ENCODE measurements at places on chromosomes 1 and 21. TPM values are rescaled to one million over a fixed set of nuclear protein-coding genes. Genes with fewer than 3 reads are reported as not detected.

DNA sequence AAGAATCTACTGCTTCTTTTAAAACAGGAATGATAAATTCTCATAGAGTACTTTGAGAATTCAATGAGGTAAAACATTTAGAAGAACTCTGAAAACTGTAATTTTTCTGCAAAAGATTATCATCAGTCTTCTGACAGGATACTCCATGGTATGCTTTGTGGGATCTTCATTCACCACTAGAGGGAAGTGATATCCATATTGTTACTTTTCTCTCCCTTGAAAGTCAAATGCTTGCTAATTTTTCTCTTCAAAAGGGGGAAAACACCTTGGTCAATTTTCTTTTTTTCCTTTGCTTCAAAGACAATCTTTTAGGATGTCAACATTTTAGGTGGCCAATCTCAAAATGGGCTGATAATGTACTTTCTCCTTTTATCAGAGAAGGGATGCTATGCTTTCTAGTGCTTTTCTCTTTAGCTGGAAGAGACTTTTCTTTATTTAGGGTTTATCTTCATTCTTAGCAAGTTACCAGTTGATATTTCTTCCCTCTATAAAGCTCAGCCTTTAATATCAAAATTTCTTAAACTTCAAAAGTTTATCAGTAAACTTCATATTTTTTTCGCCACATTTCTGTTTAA, 95.5 kb downstream of the NEGR1 start:
- no peaks in the 10 kb centered on the region for H3K27me3 ChIP-seq
- no peak overlapping the region for H3K4me3 ChIP-seq
- no peaks in the 10 kb centered on the region for H3K36me3 ChIP-seq
- no peak for DNase-seq

- no peaks in the 10 kb centered on the region for H3K36me3 ChIP-seq
- no peak overlapping the region for H3K27ac ChIP-seq
- no peaks in the 10 kb centered on the region for H3K4me1 ChIP-seq
These were observed 27.8 kb downstream of the WNT9A start for GRCh38 chr1:227919906-227920305.

- peaks cover 2% of the 10 kb centered on the region for H3K36me3 ChIP-seq
- H3K4me3 ChIP-seq: no peak overlapping the region
- H3K27me3 ChIP-seq: no peaks in the 10 kb centered on the region
- no peak overlapping the region for H3K27ac ChIP-seq
- no peak for DNase-seq
These were observed 16.9 kb downstream of the FAM89A start for GRCh38 chr1:231023150-231023549.

GRCh38 chr1:220281159-220281574, 8.9 kb upstream of the RAB3GAP2 start:
- DNase-seq: no peak
- H3K27me3 ChIP-seq: peaks cover 4% of the 10 kb centered on the region
- H3K36me3 ChIP-seq: no peaks in the 10 kb centered on the region
- no peak overlapping the region for H3K27ac ChIP-seq
- H3K4me3 ChIP-seq: no peak overlapping the region

DNA sequence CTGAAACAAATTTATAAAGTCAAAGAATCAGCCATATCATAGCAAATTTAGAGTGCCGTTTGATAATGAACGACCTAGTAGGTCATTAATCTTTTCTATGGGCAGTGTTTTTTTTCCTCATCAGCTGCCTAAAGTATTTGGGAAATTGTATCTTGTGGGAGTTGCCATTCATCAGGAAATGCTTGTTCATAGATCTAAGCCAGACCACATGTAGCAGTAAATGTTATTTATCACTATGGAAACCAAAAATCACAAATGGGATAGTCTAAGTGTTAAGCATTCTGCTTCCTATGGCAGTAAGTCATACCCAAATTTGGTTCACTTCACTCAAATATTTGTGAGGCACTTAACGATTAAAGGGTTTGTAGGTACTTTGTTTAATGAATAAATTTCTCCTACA, 52.9 kb downstream of the LRRC8D start:
- no peaks in the 10 kb centered on the region for H3K27me3 ChIP-seq
- no peak overlapping the region for H3K27ac ChIP-seq
- DNase-seq: no peak
- peaks cover 66% of the 10 kb centered on the region for H3K4me1 ChIP-seq

DNA sequence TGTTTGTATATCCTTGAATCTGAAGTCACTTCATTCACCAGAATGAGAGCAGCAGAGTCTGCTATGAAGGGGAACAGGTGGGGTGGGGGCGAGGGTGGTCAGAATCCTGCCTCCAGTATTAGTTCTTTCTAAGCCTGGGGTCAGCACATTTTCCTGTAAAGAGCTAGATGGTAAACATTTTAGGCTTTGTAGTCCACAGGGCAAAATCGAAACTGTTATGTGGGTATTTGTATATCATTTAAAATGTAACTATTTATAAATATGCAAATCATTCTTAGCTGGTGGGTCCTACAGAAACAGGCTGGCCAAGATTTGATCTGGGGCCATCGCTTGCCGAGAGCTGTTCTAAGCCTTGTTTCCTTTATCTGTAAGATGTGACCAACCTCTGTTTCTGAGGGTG, 96.0 kb downstream of the IGSF21 start:
- H3K36me3 ChIP-seq: no peaks in the 10 kb centered on the region
- no peak overlapping the region for H3K27ac ChIP-seq
- no peak for DNase-seq
- H3K4me3 ChIP-seq: no peak overlapping the region
- H3K27me3 ChIP-seq: peaks cover 23% of the 10 kb centered on the region

DNA sequence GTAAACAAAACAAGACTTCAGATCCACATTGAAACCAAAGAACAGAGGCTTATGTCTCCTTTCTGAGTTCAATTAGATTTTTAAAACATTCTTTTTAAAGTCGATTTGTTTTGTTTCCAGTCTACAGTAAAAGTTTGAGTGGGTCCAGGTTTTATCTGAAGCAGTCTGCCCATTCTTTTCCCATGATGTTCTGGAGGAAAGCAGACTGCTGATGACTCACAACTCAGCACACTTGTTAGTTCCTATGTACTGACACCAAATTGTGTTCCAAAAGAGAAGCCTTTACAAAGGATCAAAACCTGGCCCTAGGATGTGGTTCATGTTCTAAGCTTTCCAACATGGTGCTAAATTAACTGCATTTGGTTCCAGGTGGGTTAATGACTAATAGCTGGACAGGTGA, 11.4 kb upstream of the CCN1 start:
- H3K27ac ChIP-seq: no peak overlapping the region
- DNase-seq: no peak
- H3K36me3 ChIP-seq: no peaks in the 10 kb centered on the region
- peaks cover 33% of the 10 kb centered on the region for H3K27me3 ChIP-seq
- no peak overlapping the region for H3K4me3 ChIP-seq

DNA sequence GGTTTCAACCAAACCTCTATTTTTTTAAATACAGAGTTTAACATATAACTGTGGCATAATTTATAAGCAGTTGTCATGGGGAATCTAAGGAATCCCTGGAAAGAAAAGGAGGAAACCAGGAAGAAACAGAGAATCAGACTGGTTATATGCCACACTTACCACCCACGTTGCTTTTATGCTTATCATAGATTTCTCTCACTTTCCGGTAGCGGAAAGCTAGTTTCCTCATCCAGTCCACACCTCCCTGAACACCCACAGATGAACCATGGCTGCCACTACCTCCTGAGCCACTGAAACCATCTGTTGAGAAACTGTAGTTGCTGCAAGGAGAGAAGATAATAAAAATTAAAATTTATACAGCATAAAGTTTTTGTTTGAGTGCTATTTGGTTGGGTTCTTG, 33.5 kb downstream of the XKR8 start:
- H3K36me3 ChIP-seq: peaks cover 51% of the 10 kb centered on the region
- peak overlapping the region; percentile 82 for H3K27ac ChIP-seq
- H3K27me3 ChIP-seq: no peaks in the 10 kb centered on the region
- peak; percentile 22 for DNase-seq
- peaks cover 25% of the 10 kb centered on the region for H3K4me1 ChIP-seq
- no peak overlapping the region for H3K4me3 ChIP-seq

GRCh38 chr1:26357121-26357602, 3.2 kb upstream of the CRYBG2 start:
- H3K4me1 ChIP-seq: peaks cover 28% of the 10 kb centered on the region
- no peak overlapping the region for H3K27ac ChIP-seq
- H3K27me3 ChIP-seq: peaks cover 13% of the 10 kb centered on the region
- H3K4me3 ChIP-seq: no peak overlapping the region

DNA sequence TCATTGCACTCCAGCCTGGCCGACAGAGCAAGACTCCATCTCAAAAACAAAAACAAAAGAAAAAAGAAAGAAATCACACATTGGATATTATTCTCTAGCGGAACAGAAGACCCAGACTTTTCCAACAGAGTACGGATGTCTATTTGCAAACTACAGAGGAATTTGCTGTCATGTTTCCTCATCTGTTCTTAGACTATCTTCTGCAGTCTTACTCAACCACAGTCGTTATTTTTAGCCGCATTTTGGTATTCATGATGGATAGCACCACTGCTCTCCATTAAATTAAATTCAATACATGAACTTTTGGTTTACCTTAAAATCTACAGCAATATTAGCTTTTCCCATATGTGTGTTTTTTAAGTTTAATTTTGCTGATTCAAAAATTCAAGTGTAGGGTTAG, 14.2 kb upstream of the HEATR1 start:
- H3K27ac ChIP-seq: no peak overlapping the region
- H3K4me1 ChIP-seq: no peaks in the 10 kb centered on the region
- H3K27me3 ChIP-seq: peaks cover 36% of the 10 kb centered on the region
- H3K4me3 ChIP-seq: no peak overlapping the region
- no peaks in the 10 kb centered on the region for H3K36me3 ChIP-seq

GRCh38 chr1:194870860-194871259, 1684.4 kb upstream of the B3GALT2 start:
- no peak for DNase-seq
- H3K27me3 ChIP-seq: no peaks in the 10 kb centered on the region
- H3K4me3 ChIP-seq: no peak overlapping the region
- no peaks in the 10 kb centered on the region for H3K36me3 ChIP-seq
- H3K4me1 ChIP-seq: no peaks in the 10 kb centered on the region

The SPATA46 gene
- total RNA-seq: not detected

The CELA2B gene
- not detected for total RNA-seq

The CYP4B1 gene
- total RNA-seq: not detected

The NEK2 gene
- total RNA-seq: 29.9 TPM

The DISP3 gene
- total RNA-seq: 0.63 TPM

The RNPEP gene
- 39.5 TPM for total RNA-seq

The AVPR1B gene
- total RNA-seq: not detected

The CD34 gene
- total RNA-seq: 0.04 TPM
